ENCODE measurements at places on chromosomes 7 and 10.

- no peak for DNase-seq
These were observed 106.6 kb upstream of the KCNMA1 start for GRCh38 chr10:77744245-77744644.

DNA sequence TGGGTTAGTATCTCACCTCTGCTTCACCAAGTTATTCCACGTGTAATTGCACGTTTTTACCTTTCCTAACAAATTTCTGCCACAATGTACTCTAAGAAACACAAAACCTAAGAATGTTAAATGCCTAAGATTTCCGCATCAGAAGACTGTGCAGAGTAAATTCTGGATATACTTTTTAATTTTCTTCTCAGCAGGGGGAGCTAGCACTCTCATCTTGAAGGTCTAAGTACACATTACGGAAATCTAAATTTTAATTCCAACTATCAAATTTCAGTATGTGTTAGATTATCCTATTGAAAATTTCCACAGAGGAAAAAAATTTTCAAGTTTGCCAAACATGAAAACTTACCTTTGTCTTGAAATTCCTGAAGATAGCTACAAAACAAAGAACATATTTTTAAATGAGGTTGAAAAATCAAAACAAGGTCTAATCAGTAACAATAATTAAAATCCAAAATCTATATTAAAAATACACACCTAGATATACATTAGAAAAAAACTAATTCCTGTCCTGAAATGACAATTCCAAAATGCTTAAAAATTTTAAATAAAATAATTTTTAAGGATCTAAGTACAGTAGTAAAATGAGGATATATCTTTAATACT is 10.5 kb downstream of the SKAP2 start:
- DNase-seq: no peak

- no peak for DNase-seq
These were observed 54.6 kb downstream of the LHPP start for GRCh38 chr10:124516181-124516580.

- DNase-seq: no peak
These were observed 739.9 kb downstream of the XPNPEP1 start for GRCh38 chr10:109183366-109183765.
